Upper lobe of left lung (tissue), 6 donors: ENCODE measurements at places on chromosomes 11 and 22.

- no peak for DNase-seq
- H3K4me1 ChIP-seq: peaks cover 11% of the 10 kb centered on the region
- H3K27ac ChIP-seq: no peak overlapping the region
- no peaks in the 10 kb centered on the region for H3K27me3 ChIP-seq
- no peaks in the 10 kb centered on the region for H3K36me3 ChIP-seq
Measured at GRCh38 chr11:46450846-46451477, 59.4 kb upstream of the CHRM4 start.

DNA sequence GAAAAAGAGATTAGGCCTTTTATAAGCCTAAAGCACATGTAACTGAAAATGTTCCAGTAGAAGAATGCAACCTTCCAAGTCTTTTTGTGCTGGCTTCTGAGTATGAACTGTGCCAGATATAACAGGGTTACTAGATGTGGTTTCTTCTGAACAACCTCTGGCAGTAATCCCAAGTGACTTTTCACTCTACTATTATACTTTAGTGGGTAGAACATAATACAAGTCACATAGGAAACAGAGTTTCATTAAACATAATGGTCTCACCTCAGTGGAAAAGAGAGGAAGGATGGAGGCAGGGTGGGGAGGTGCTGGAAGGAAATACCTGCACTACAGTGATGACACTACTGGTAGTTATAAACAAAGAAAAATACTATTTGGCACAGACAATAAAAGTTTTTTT lies 81.3 kb downstream of the PHF21A start:
- H3K36me3 ChIP-seq: no peaks in the 10 kb centered on the region
- peaks cover 13% of the 10 kb centered on the region for H3K4me1 ChIP-seq
- H3K4me3 ChIP-seq: no peak overlapping the region
- no peak for DNase-seq

DNA sequence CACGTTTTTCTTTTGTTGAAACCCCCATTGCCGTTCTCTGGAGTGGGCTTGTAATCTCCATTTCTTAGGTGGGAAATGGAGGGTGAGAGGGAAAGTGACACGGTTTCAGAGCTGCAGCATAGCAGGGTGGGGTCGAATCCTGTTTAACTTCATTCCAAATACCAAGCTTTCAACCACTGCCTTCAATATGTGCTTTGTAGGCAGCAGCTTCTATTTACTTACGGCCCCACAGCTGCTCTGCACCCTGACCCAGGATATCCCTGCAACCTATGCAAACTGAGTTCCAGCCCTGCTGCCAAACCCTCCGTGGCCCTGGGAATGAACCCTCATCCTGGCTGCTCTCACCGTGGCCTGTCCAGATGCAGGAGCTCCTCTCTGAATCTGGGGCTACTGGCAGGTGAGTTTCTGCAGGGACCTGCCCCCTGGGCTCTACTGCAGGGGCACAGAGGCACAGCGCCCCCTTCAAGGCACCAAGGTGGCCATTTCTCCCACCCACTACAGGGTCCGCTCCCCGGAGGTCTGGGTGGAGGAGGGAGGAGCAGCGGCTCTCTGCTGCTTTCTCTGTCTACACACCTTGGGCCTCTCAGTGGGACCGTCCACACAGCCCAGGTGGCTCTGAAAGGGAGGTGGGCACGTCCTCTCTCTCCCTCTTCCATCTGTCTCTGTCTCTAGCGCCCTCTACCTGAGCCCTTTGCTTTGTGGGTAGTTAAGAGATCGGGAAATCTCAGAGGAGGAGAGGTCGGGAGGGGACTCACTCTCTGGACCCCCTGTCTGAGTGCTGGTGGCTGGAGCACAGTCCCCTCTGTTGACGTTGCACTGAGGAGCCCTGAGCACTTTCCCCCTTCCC lies 279.1 kb downstream of the BRD1 start:
- no peak overlapping the region for H3K4me3 ChIP-seq
- no peak for DNase-seq
- no peaks in the 10 kb centered on the region for H3K27me3 ChIP-seq
- H3K36me3 ChIP-seq: no peaks in the 10 kb centered on the region
- H3K27ac ChIP-seq: no peak overlapping the region
- no peaks in the 10 kb centered on the region for H3K4me1 ChIP-seq

DNA sequence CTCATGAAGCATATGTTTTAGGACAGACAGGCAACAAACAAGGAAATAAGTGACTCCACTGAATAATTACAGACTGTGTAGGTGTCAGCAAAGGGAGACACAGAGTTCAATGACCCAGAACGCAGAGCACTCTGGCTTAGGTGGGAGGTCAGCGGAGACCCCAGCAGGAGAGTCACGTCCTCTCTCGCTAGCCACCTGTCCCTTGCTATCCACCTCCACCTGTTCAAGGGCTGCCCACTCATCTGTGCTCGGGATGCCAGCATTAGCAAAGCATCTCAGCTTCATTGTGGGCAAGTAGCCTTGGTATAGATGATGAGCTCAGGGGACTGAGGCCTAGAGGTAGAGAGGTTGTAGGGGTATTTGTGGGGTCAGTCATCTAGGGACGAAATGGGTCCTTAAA lies 21.8 kb upstream of the ATXN10 start:
- peaks cover 12% of the 10 kb centered on the region for H3K4me1 ChIP-seq
- no peak overlapping the region for H3K27ac ChIP-seq
- no peak overlapping the region for H3K4me3 ChIP-seq
- no peaks in the 10 kb centered on the region for H3K36me3 ChIP-seq

GRCh38 chr22:47691152-47691895 lies 928.9 kb downstream of the TBC1D22A start:
- no peaks in the 10 kb centered on the region for H3K27me3 ChIP-seq
- no peak overlapping the region for H3K27ac ChIP-seq
- no peak overlapping the region for H3K4me3 ChIP-seq
